Inflammatory macrophage treated with lipopolysaccharide for 1 hour (primary cell): ENCODE measurements at places on chromosomes 1 and 21.

DNA sequence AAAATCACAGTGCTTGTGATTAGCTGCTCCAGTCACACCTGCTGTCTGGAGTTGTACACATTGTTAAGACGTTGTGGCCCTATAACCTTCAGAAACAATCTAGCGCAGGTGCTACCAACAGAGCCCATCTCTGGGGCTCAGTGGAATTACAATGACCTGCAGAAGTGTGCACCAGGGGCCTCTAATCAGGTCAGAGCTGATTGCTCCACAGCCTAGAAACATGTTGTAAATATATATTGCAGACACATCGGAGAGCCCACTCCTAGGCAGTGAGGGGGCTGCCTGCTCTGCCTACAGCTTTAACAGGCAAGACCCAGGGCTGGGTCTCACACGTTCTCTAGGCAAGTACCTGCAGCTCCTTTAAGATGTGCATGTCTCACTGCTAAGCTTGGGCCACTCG lies 302.0 kb downstream of the SIPA1L2 start:
- DNase-seq = no peak

- no peak for DNase-seq
Measured at GRCh38 chr21:38725196-38726157, 80.3 kb upstream of the ETS2 start.

DNA sequence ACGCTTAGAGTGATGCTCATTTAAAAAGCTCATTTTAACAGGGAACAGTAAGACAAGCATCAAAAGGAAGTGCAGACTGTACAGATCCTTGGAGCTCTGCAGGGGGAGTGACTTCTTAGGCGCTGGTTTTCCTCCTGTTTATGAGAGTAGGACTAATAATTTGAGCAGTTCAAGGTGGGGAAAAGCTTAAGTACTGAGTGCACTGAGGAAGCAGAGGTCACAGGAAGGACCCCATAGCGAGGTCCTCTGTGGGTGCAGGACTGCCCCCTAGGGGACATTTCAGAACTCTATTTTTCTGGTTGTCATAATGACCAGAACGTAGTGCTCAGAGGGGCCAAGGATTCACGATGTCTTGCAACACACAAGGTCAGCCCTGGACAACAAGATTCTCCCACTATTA lies 112.1 kb downstream of the HLCS start:
- DNase-seq = peak; percentile 42

- DNase-seq = no peak
Measured at GRCh38 chr1:213444224-213444623, 393.2 kb downstream of the RPS6KC1 start.
